Stimulated activated CD8-positive, alpha-beta memory T cell treated with anti-CD3 and anti-CD28 coated beads, Interleukin-4, amount 100 ng/mL, for 24 hours (primary cell): ENCODE measurements at places on chromosomes 13 and 19.

GRCh38 chr19:15986701-15987100 is 37.9 kb downstream of the OR10H4 start:
- DNase-seq = no peak

DNA sequence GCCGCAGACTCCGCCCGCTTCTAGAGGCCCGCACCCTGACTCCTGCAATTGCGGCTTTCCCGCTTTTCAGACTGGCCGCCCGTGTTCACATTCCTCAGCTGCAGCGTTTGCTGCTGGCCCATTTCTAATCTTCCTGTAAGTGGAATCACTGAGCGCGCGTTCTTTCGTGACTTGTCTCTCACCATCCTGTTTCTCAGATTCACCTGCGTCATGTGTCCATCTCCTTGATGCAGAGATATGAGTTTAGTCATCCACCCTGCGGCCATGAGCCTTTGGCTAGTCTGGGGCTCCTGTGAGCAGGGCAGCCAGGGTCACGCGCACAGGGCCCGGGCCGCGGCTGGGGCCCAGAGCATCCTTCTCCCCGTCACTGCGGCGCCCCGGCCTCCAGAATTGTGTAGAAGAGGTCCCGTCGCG is 110.0 kb downstream of the CRYL1 start:
- no peak for DNase-seq

- DNase-seq = no peak
Observed at GRCh38 chr13:90899416-90899815, 448.1 kb upstream of the MIR17HG start.

GRCh38 chr13:104530741-104531140 is 1464.5 kb upstream of the SLC10A2 start:
- DNase-seq = no peak

GRCh38 chr13:46516599-46517338 is 36.2 kb upstream of the LRCH1 start:
- no peak for DNase-seq
